Hepatic stellate cell (primary cell): ENCODE measurements at places on chromosomes 2 and 18.

DNA sequence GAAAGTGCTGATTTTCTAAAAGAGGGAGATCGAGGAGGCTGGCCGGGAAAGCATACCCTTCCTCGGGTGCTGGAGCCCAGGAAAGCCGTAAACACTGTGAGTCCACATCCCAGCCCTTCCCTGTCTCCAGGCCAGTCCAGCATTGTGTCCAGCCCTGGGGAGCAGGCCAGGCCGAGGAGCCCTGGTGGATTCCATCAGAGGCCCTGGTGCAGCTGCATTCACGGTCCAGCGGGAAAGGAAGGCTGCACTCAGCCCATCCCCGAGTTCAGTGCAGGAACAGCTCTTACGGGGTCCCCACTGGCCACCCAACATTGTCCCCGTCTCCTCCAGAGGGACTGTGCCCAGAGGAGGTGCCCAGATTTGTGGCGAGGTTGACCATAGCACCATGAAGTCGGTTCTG, 218.6 kb downstream of the KLHL29 start:
- DNase-seq = no peak

GRCh38 chr2:211829725-211830124, 708.9 kb downstream of the ERBB4 start:
- no peak for DNase-seq

DNA sequence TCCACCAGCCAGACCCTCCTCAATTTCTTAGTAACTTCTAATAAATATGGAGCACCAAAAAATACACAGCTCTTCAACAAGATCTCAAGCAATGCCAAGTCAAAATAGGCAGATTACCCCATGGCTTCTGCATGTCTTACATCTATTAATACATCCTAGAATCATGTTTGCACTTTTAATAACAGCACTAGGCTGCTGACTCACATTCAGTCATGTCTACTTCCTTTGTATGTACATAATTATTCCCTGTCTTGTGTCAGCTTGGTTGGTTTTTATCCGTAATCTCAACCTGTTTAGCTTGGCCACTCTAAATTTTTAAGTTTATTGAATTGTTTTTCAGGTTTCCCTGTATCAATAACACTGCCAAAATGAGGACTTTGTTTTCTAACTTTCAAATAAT, 420.1 kb upstream of the ACVR2A start:
- DNase-seq = no peak

DNA sequence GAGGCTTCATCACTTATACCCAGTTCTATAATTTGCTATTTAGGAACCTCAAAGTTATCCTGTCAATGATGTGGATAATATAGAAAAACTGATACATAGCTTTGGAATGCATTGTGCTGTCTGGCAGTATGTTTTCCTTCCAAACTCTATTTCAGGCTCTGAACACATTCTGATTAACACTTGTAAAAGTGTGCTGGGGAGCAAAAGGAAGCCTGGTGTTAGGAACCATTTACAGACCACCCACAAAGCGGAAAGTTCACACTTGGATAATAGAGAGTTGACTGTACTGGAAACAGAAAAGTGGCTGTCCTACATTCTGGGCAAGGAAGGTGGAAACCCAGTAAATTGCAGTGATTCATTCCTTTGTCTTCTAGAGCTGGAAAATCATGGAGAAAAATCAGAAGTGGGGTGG, 114.5 kb upstream of the ZFP36L2 start:
- peak; percentile 48 for DNase-seq

GRCh38 chr2:116094196-116094595, 1651.8 kb downstream of the DPP10 start:
- no peak for DNase-seq
